ENCODE measurements at places on chromosomes 13 and 19. TPM values are rescaled to one million over a fixed set of nuclear protein-coding genes. Genes with fewer than 3 reads are reported as not detected.

DNA sequence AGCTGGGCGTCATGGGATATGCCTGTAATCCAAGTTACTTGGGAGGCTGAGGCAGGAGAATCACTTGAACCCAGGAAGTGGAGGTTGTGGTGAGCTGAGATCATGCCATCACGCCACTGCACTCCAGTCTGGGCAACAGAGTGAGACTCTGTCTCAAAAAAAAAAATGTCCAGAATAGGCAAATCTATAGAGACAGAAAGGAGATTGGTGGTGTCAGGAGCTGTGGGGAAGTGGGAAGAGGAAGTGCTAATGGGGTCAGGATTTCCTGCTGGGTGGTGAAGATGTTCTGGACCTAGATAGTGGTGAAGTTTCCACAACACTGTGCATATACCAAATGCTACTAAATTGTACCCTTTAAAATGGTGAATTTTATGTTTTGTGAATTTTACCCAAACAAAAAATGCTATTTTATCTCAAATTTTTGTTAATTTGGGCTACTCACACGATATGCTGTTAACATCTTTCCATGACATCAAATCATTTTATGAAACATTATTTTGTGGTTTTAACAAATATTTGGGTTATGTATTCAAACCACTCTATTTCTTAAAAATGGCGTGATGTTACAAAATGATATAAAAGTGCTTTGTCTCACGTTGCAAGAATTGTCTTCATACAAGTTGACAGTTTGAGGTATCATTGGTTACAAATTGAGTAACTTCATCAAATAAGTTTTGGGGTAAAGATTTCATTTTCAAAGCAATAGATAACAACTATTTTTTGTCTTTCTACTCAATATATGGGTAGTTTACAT, 7.4 kb upstream of the CYP4F3 start:
- no peak for DNase-seq

The KLK2 gene
- total RNA-seq: not detected

DNA sequence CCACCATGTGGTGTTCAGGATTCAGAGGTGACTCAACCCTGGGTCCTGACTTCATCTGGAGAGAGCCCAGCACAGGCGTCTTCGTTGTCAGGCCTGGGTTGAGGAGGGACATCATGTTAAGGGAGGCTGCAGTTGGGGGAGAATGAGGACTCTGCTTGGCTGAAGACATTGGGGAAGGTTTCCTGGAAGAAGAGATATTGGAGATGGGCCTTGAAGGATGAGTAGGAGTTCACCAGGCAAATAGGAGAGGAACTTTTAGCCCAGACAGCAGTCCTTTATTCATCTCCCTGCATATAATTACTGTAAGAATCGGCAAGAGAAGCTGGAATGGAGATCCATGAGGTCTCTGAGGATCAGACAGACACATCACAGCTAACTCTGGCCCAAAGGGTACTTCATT, 38.9 kb downstream of the VAV1 start:
- no peak for DNase-seq

- DNase-seq: no peak
These were observed 69.0 kb upstream of the C1QTNF9B start for GRCh38 chr13:23966221-23966690.

The PROSER3 gene
- 49.4 TPM for total RNA-seq

DNA sequence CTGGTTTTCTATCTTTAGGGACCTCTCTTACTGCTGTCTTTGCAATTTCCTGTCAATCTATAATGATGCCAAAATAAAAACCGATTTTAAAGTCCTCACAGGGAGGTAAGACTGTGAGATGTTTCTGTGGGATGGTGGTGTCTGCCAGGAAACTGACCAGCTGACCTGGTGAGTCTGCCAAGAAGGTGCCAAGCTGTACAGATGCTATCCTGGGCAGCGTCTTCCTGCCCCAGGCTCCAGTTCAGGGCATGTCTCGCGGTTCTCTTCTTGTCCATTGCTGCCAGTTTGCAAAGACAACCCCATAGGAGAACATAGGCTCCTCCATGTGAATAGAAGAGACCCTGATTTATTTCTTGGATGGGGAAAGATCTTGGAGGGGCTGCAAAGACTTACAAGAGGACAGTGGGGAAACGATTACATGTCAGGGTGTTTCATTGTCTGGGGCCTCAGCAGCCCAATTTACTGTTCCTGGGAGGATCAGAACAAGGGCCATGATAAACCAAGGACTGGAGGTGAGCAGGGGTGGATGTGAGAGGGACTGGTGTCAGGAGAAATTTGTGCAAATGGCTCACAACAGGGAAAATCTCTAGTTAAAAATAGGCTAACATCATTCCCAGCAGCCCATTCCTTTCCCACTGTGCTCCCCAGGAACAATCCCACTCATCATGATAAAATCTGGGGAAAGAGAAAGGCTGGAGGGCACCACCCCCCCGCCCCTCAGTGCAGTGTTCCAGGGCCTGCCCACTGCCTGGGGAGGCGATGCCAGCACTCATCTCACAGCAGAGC, 42.7 kb upstream of the VSTM2B start:
- no peak for DNase-seq

DNA sequence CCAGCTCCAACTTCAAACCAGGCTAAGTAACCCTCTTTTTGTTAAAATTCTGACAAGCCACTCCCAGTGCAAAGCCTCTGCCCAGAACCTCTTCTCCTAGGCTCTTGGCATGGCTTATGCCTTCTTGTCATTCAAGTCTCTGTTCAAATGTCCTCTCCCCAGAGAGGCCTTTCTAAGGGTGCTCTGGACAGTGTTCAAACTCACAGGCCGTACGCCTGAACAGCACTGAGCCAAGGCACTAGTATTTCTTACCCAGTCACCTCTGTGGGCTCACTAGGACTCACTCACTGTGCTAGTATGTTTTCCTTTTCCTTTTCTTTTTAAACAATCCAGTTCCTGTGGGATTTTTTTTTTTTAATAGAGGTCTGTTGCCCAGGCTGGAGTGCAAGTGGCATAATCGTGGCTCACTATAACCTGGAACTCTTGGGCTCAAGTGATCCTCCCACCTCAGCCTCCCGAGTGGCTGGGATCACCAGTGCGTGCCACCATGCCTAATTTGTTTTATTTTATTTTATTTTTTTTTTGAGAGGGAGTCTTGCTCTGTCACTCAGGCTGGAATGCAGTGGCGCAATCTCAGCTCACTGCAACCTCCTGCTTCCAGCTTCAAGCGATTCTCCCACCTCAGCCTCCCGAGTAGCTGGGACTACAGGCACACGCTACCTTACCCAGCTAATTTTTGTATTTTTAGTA, 2.3 kb upstream of the ASF1B start:
- DNase-seq: no peak

DNA sequence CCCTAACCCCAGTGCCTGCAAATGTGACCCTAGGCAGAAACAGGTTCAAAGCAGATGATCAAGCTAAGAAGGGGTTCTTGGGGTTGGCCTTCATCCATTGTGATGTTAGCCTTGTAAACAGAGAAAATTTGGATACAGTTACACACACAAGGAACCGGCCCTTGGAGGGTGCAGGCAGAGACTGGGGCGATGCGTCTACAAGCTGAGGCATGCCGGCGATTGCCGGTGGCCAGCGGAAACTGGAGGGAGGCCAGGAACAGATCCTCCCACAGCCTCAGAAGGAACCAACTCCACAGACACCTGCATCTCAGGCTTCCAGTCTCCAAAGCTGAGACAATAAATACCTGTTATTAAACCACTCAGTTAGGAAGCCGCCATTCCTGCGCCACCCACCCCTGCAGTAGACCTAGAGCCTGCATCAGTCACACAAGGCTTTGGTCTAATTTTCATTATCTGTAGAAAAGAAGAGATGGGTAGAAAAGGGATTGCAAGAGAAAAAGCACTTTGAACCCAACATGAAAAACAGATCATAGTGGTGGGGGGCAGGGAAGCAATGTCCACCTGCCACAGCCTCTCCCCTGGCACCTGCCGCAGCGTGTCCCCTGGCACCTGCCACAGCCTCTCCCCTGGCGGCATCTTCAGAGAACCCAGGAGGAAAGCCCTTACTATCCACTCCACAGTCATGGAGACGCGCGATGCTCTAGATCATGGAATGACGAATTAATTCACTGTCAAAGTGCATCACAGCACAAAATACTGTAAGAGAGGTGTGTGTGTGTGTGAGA, 119.7 kb upstream of the SOX1 start:
- no peak for DNase-seq

The UNC13A gene
- total RNA-seq: 0.20 TPM

GRCh38 chr19:37304190-37304883, 66.6 kb upstream of the ZNF527 start:
- DNase-seq: no peak

DNA sequence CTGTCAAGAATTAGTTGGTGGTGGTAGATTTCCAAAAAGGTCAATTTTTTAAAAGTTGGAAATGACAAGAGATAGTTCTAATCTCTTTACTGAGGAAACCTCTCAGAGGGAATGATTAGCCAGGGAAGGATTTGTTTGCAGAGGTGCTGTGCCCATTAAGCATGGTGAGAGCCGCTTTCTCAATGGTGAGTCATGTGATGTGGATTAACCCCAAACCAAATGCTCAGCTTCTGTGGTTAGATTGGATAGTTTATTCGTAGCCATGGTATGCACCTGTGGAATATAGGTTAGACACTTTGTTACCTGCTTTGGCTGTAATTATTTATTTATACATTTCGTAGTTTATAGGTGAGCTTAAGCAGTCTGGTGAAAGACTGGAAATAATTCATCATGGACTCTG, 7.1 kb downstream of the HNRNPM start:
- no peak for DNase-seq

DNA sequence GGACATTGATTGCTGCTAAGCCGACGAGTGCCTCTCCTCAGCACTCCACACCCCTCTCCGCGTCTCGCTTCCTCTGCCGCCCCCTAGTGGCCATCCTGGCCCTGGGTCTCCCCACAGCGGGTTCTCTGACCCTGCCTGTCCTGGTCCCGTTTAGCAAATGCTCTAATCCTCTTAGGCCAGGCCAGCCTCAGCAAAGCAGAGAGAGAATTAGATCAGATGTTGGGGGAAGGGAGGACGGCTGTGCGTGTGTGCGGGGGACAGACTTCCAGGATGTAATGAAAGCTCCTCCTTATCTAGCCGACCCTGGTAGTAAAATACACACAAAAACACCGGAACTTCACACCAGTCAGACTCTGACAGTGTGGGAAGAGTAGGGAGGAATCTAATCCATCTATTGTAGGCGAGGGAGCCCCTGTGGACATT, 4.5 kb downstream of the TPRX2 start:
- peak; percentile 97 for DNase-seq

GRCh38 chr13:113535381-113535781, 44.9 kb upstream of the DCUN1D2 start:
- no peak for DNase-seq

The ZIK1 gene
- 5.6 TPM for total RNA-seq

The OR7A17 gene
- total RNA-seq: not detected

- DNase-seq: no peak
These were observed 91.2 kb downstream of the KCTD15 start for GRCh38 chr19:33887891-33888290.

DNA sequence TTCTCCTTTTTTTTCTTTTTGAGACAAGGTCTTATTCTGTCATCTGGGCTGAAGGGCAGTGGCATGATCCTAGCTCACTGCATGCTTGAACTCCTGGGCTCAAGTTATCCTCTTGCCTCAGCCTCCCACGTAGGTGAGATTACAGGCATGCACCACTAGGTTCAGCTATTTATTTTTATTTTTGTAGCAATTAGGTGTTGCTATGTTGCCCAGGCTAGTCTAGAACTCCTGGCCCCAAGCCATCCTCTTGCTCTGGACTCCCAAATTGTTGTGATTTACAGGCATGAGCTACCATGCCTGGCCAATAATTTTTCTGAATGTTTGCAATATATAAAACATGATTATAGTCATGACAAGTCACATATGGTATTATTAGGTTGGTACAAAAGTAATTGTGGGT, 161.1 kb upstream of the ATXN8OS start:
- DNase-seq: no peak

DNA sequence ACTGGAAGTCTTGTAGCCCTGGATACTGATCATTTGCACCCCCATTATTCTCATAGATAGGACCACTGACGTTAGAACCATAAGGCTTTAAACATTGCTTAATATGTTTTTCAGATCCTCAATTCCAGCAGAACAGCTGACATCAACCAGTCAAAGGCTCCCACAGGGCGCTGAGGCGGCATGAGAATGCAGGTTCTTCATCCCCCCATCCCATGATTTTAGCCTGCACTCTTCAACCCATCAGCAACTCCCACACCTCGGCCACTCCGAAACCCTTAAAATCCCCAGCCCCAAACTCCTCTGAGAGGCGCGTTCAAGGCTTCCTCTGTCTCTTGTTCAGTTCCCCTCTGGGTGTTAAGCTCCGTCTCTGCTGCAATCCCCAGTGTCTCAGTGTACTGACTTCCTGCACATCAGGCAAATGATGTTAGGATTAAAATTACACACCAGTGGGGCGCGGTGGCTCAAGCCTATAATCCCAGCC, 24.3 kb upstream of the LAMP1 start:
- DNase-seq: peak; percentile 7

DNA sequence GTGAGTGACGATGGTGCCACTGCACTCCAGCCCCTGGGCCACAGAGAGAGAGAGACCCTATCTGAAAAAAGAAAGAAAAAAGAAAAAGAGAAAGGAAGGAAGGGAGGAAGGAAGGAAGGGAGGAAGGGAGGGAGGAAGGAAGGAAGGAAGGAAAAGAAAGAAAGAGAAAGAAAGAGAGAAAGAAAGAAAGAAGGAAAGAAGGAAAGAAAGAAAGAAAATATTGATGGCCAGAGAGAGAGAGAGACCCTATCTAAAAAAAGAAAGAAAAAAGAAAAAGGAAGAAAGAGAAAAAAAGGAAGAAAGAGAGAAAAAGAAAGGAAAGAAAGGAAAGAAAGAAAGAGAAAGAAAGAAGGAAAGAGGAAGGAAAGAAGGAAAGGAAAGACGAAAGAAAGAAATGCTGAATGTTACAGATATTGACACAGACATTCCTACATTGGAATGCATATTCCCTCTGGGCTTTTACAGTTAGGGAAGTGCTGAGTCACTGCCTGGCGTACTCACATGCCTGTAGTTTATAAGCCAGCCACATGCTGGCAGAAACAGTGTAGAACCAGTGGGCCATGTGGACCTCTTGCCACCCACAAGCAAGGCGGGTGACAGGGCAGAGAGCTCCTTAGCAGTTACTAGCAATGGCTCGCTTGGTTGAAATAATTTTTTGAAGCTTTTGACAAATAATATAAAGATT, 34.6 kb upstream of the SLC46A3 start:
- DNase-seq: no peak

The CEACAM5 gene
- not detected for total RNA-seq

The TPTE2 gene
- 0.16 TPM for total RNA-seq

DNA sequence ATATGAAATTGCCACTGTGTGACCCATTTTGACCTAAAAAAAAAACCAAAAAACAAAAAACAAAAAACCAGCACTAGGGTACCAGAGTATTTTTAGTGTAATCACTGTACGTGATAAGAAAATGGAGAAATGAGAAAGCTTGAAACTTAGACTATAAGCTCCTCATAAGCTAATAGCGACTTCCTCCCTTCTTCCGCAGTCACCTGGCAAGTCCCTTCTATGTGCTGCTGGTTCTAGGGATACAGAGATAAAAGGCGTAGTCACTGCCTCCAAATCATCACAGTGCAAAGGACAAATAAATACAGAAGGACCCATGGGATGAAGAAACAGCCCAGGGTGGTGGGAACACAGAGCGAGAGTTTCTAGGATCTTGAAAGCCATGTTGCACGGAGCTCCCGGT, 190.3 kb downstream of the TM9SF2 start:
- no peak for DNase-seq

All from activated naive CD4-positive, alpha-beta T cell treated with anti-CD3 and anti-CD28 coated beads, Interleukin-2, amount 50 U/mL, for 72 hours (primary cell).